ENCODE measurements at places on chromosomes 6 and 20.

GRCh38 chr20:8355453-8355852 is 223.4 kb downstream of the PLCB1 start:
- no peak for DNase-seq

DNA sequence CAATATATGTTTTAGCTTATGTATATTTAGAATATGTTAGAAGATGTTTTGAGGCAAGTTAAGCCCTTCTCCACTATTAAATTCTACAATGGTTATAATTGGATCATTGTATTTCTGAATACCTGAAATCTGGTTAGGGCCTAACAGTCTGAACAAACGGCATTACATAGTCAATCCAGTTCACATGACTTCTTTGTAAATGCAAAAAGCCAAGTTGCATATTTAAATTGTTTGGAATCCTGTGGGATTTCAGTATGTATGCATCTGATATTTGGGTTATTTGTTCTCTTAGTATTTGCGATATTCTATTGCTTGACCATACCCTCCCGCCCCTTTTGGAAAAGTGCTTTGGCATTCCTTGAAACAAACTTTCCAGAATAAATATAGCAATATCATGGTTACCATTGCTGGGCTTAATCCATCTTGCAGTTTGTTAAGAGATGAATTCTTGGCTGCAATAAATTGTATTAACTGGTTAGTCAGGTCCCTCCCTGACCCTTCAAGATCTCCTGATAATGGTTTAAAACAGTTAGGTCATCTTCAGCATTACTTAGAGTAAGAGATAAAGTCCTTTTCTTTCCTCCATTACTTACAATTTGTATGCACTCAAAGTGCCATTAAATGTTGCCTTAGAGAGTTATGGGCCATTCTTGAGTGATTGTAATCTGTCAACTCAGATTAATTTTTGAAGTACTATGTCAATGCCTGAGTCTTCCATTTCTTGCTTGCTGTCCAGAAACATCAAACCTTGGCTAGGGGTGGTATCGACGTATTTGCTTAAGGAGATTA is 36.5 kb downstream of the LRRC1 start:
- no peak for DNase-seq

DNA sequence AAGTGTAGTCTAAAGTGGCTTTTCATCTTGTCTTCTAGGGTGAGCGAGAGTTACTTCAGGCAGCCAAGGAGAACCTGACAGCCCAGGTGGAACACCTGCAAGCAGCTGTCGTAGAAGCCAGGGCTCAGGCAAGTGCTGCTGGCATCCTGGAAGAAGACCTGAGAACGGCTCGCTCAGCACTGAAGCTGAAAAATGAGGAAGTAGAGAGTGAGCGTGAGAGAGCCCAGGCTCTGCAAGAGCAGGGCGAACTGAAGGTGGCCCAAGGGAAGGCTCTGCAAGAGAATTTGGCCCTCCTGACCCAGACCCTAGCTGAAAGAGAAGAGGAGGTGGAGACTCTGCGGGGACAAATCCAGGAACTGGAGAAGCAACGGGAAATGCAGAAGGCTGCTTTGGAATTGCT is 27.1 kb downstream of the C20orf173 start:
- peak; percentile 39 for DNase-seq

GRCh38 chr20:47949230-47949629 is 163.9 kb upstream of the SULF2 start:
- no peak for DNase-seq

DNA sequence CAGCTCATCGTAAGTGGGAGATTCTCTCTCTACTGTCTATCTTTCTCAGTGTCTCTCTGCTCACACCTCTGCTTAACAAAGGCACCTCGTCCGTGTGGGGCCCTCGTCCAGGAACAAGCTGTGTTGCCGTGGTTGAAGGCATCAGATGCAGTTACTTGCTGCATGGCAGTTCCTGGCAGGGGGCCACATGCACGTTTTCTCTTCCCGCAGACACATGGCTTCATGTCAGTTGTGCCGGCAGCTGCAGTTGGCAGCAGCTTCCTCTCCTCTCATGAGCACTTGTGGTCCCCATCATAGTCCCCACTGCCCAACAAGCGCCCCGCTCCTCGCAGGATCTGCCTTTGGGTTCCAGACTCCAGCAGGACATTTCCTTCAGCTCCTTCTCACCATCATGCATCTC is 7.1 kb upstream of the AFDN start:
- no peak for DNase-seq

DNA sequence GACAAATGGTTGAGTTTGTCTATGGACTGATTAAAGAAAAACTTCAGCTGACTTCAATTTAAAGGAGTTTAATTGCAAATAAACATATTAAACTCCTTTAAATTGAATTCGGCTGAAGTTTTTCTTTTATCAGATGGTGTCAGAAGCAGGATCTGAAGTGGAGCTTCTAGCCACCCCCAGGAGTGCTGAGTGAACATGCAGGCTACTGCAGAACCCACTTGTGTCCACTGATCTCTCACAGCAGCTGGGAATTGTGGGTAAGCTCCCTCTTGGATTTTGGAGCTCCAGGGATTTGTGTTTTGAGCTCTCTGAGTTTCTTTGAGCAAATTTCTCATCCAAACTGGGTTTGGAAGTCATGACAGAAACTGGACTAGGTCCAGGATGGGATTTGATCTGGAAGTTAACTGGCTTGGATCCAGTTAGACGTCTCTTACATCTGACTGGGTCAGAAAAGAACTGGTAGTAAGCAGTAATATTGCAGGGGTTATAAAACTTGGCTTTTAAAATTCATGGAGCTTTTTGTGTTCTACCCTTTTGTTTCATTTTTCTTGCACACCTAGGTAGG is 95.8 kb upstream of the UST start:
- DNase-seq, result no peak

GRCh38 chr20:14406495-14406894 is 69.1 kb upstream of the FLRT3 start:
- DNase-seq, result no peak

- DNase-seq, result no peak
Measured at GRCh38 chr6:20259316-20260049, 47.2 kb upstream of the MBOAT1 start.

DNA sequence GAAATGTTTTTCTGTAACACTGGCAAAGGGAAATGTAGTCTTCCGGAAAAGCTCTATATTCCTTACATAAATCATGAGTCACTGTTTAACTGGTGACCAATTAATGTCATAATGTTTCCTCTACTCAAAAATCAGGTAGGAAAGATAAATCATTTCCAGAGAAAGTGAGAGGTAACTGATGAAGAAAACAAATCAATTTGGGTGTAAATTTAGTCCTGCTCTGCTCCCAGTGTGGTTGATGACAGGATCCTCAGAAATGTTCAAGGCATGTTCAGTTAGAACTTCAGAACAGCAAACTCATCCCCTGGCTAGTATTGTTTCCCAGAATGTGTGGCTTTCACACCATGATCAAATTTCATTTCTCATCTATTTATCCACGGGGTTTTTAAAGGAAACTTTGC is 38.8 kb upstream of the SPACA1 start:
- DNase-seq, result no peak

DNA sequence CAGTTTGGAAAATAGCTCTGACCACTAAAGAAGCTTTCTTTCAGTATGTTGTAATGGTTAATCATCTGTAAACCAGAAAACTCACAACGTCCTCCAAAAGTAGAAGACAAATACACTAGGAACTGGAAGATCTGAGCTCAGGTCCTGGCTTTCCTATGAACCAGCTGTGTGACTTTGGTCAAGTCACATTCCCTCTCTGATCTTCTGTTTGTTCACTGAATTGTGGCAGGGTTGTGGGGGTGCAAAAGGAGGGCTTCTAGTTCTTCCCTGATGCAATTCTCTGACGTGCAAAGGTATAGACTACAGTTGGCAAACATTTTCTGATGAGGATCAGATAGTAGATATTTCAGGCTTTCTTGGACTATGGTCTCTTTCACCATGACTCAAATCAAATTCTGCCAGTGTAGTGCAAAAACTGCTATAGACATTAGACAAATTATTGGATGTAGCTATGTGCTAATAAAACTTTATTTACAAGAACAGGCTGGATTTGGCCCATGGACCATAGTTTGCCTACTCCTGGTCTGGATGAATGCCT is 44.9 kb downstream of the ATXN1 start:
- DNase-seq, result no peak
